ENCODE measurements at places on chromosomes 6 and 20. TPM values are rescaled to one million over a fixed set of nuclear protein-coding genes. Genes with fewer than 3 reads are reported as not detected.

The TAPBP gene
- polyA plus RNA-seq: 35.3 TPM

The OLIG3 gene
- polyA plus RNA-seq: not detected

The HSPA12B gene
- polyA plus RNA-seq: 8.9 TPM

The FKBP1C gene
- polyA plus RNA-seq: 0.18 TPM

The ACSS1 gene
- polyA plus RNA-seq: 29.3 TPM

The PPP1R11 gene
- 59.3 TPM for polyA plus RNA-seq

The RAB32 gene
- 6.3 TPM for polyA plus RNA-seq

The SNRPB gene
- 78.8 TPM for polyA plus RNA-seq

The HEY2 gene
- polyA plus RNA-seq: 3.1 TPM

The ACAT2 gene
- polyA plus RNA-seq: 6.0 TPM

The BTNL2 gene
- not detected for polyA plus RNA-seq
